DMS153 (cell line): ENCODE measurements at places on chromosomes 1 and 21.

GRCh38 chr1:83055391-83056170, 943.4 kb downstream of the TTLL7 start:
- DNase-seq = no peak

- no peak for DNase-seq
These were observed 217.1 kb downstream of the NFIA start for GRCh38 chr1:61299463-61299862.

DNA sequence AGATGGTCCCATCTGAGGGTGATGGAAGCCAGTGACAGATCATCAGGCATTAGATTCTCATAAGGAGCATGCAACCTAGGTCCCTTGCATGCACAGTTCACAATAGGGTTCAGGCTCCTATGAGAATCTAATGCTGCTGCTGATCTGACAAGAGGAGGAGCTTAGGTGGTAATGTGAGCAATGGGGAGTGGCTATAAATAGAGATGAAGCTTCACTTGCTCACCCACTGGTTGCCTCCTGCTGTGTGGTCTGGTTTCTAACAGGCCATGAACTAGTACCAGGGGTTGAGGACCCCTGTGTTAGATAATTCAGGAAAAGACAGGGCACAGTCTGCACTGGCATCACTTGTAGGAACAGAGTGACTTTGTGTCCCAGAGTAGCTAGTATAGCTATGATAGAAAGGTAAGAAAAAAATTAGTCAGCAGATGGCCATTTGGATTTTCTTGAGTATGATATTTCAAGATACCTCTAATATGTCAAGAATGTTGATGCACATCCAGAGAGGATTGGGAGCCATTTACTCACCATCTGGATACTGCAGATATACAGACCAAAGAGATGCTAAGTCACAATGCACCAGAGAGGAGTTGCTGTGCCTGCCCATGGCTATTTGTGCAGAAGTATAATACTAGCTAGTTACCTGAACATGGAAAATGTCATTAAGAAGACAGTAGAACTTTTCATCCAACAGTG, 53.6 kb downstream of the ADCY10 start:
- no peak for DNase-seq

DNA sequence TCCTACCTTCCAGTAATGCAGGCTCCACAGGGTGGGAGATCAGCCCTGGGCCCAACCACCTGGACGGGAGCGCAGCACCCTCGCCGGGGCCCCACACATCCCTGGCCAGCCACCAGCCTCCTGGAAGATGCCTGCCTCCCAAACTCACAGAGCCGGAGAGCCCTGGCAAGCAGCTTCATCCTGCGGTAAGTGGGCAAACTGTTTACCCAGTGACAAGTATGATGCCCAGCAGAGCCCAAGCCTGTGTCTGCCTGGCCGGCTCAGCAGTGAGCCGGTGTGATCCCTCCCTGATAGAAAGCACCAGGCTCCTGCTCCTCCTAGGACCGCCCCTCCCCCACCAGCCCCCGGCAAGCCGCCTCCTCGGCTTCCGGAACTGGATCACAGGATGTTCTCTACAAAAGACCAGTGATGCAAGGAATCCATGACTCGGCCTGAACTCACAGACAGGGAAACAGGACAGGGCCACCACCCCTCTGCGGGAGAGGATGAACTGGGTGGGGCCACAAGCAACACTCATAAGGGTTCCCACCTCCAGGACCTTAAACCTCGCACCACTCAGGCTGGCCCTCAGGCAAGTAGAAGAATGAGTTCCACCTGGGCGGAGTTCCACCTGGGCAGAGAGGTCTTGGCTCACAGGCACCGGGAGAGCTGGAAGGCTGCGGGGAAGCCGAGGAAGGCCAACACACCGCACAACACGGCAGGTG, 7.9 kb downstream of the ACOT7 start:
- peak; percentile 94 for DNase-seq

GRCh38 chr1:32806290-32806689, 10.9 kb downstream of the YARS1 start:
- DNase-seq = no peak

- no peak for DNase-seq
These were observed 55.9 kb downstream of the TOR3A start for GRCh38 chr1:179137617-179138255.

- no peak for DNase-seq
These were observed 55.9 kb downstream of the CD58 start for GRCh38 chr1:116514708-116515525.

- no peak for DNase-seq
These were observed 210.2 kb downstream of the LRRC7 start for GRCh38 chr1:69777971-69778370.

DNA sequence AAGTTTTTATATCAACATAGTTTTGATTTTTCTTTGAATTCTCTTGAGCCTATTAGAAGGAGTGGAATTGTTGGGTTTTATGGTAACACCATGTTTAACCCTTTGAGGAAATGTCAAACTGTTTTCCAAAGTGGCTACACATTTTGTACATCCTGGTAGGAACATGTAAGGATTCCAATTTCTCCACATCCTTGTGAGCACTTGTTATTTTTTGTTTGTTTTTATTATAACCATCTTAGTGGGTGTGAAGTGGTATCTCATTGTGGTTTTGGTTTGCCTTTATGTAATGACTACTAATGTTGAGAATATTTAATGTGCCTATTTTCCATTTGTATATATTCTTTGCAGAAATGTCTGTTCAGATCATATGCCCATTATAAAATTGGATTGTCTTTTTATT, 120.5 kb downstream of the FGGY start:
- DNase-seq = no peak

GRCh38 chr1:5423109-5423508, 569.1 kb downstream of the NPHP4 start:
- DNase-seq = peak; percentile 93

DNA sequence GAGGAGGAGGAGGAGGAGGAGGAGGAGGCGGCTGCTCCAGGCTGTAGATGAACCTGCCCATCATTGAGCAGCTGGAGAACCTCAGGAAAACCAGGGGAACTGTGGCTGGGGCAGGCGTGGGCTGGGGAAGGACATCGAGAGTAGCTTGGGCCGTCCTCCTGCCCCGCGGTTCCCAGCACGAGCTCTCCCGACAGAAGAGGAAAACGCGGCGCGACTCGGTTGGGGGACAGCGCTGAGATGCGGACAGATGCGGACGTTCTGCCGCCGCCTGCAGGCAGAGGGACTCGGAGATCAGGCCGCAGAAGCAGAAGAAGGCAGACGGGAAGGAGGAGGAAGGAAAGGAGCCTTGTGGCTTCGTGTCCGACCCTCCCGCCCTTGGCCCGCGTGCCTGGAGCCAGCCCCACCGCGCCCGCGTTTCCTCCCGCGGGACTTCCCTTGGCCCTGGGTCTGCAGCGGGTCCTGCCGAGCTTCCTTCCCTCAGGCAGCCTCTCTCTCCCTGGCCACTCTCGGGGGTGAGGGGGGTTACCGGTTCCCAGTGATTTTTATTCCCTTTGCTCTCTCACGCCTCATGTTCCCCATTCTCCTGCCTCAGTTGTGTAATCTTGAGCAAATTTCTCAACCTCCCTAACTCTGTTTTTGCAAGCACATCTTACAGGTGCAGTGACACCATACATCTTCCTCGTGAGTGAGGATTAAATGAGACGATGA, 1.7 kb upstream of the TNFRSF9 start:
- DNase-seq = no peak

DNA sequence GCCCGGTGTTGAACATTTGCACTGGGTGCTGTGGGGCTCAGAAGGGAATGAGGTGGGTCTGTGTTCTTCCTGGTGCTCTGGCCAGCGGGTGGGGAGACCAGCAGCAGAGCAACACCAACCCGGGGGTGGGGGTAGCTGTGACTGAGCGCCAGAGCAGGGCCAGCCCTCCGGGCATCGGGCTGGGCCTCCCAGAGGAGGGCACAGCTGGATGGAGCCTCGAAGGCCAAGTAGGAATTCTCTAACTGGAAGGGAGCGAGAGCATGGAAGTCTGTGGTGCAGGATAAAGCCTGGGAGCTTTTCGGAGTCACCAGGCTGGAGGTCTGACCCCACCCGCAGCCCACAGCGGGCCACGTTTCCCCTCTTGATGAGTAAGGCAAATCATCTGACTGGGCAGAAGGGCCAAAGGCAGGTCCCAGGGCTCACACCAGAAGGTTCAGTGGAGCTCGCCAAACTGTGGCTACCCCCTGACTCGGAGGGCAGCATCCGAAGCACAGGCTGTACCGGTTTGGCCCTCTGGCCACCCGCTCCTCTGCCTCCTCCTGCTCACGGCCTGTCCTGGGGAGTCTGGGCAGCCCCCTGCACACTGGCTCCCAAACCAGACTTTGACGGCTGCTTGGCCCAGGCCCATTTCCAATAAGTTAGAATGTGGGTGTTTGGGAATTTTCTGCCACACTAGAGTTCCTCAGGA, 18.8 kb downstream of the SLC1A7 start:
- no peak for DNase-seq

DNA sequence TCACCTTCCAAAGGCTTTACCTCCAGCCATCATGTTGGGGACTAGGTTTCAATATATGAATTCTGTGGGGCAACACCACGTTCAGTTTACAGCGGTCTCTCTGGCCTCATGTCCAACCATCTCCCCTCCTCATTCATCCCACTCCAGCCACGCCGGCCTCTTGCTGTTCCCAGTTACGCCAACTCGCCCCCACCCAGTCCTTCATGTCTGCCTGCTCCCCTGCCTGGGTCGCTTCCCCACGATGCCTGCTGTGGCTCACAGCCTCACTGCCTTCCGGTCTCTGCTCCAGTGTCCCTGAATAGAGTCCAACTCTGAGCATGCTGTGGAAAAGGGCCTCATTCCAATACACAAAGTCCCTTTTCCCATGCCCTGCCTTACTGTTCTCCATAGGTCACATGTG, 193.8 kb downstream of the KIF26B start:
- no peak for DNase-seq

DNA sequence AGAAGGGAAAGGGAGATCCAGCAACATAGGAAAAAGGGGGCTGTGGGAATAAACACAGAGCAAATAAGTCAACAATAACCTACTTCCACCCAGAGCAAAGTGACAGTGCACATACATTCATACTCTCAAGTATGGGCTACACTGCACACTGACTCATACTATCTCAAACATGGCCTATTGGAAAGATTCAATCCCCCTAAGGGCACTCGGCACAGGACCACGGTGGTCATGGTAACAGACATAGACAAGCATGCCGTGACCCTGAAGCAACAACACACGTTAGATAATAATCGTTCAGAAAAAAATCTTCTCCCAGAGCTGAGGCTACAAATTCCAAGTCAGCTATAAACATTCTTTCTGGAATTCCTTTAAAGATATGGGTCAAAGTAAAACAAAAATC, 16.8 kb upstream of the JAK1 start:
- no peak for DNase-seq

DNA sequence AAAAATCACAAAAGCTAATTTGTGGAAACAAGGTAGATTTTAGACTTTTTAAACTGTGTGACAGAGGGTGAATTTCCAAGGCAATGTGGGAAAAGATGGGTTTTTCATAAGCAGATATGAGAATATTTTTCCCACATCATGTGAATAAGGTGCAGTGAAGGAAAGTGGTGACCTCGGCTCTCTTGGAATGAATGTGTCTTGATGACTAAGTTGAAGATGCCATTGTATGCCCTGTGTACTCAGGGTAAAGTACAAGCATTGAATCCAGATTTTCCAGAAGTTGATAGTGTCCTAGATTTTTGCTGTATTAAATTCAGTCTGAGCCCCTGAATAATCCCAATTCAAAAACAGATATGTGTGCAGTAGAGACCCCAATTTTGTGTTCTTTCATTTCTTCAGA, 442.6 kb upstream of the ADGRL2 start:
- DNase-seq = no peak

DNA sequence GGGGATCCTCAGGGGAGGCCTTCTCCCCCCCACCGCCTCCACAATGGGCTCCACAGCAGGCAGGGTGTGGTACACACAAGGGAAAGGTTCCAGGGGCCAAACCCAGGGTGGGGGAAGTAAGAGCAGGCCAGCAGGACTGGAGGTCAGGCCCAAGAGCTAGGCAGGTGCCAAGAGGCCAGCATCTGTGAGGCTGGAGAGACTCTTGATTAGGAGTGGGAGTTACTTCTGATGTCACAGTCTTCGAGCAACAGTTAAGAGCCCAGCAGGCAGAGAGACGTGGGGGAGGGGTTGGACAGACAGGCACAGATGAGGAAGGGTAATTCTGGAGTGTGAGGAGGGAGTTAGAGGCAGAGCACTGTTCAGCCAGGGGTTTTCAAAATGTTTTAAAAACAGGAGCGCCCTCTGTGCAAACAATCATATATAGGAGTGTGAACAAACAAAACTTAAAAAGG, 55.8 kb downstream of the SLC9A1 start:
- peak; percentile 78 for DNase-seq

DNA sequence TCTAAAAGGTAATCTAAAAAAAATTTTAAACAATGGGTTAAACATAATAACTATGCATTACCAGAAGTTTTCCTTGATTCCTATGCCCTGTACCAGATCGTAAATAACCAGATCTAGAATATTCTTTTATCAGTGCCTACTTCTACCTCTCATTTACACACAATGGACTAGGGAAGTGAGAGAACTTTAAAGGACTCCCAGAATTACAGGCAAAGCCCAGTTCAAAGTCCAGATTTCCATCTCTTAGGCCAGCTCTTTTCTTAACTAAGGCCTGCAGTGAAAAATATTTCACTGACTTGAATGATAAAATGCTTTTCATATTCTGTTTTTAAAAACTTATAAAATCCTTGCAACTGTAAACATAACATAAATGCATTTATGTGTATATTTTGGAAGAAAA, 32.6 kb downstream of the ESRRG start:
- no peak for DNase-seq

DNA sequence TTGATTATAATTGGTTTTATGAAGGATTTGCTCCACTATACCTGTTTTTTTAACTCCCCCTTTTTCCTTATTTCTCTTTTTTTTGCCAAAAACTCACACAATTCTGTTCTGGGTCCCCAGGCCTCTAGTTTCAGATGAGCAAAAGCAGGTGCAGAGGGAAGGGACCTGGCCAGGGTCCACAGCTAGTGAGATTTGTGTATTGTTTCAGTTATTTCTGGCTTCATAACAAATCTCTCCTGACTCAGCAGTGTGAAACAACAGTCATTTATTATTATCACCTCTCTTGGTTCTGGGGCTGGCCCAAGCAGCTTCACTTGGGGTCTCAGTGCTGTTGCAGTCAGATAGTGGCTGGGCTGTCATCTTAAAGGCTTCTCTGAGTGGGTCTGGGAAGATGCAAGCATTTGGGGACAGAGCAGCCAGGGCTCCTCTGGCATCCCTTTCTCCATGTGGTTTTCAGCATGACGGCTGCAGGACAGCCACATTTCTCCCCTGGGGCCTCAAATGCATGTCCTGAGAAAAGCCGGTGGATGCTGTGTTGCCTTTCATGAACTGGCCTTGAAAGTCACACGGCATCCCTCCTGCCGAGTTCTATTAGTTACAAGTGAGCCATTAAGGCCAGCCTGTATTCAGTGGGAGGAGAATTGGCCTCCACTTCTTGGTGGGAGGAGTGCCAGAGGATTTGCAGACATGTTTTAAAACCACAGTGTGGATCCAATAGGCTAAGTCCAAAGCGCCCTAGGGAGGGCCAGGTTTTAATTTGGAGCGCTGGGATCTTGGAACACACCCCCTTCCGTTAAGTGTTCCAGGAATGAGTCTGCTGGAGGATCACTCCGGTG, 137.1 kb downstream of the CAMTA1 start:
- DNase-seq = peak; percentile 48

GRCh38 chr1:168178227-168178637, 530 bp upstream of the TIPRL start:
- DNase-seq = no peak
